Hematopoietic multipotent progenitor cell treated with erythropoietin and hydrocortisone succinate and interleukin-3 and kit ligand, for 4 days (in vitro differentiated cells): ENCODE measurements at places on chromosomes 13 and 19.

DNA sequence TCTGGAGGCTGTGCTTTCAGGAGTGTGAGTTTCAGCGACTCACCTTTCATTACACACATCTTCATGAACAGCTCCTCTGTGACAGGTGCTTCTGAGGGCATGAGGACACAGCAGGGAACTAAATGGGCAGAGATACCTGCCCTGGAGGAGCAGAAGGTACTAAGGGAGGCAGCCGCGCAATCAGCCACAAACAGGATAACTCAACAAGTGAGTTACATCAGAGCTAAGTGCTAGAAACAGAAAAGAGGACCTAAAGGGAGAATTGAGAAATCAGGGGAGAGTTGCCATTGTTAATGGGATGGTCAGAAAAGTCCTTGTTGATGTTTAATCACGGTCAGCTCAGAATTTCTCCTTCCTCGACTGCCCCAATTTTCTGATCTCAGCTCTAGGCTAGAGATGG lies 42.5 kb downstream of the SYDE1 start:
- DNase-seq = peak; percentile 32

- no peak for DNase-seq
These were observed 363.2 kb downstream of the DACH1 start for GRCh38 chr13:71503781-71504180.

- DNase-seq = peak; percentile 82
These were observed 2.4 kb downstream of the LIN7B start for GRCh38 chr19:49116544-49116943.

DNA sequence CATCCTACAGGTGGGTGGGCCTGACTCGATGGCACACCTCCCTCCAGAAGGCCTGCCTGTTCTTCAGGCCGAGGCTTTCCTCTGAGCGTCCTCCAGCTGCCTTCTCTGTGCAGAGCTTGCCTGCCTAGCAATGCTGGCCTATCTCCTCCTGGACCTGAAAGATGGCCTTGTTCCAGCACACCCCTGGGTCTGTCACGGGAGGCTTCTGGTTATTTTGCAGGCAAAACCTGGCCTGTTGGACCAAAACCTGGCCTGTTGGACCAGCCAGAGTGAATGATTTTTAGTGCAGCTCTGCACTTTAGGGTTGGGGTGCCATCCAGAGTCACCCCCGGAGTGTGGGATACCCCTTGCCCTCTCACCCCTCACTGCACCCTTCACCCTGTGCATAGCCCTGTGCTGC lies 128.4 kb downstream of the KATNAL1 start:
- no peak for DNase-seq

DNA sequence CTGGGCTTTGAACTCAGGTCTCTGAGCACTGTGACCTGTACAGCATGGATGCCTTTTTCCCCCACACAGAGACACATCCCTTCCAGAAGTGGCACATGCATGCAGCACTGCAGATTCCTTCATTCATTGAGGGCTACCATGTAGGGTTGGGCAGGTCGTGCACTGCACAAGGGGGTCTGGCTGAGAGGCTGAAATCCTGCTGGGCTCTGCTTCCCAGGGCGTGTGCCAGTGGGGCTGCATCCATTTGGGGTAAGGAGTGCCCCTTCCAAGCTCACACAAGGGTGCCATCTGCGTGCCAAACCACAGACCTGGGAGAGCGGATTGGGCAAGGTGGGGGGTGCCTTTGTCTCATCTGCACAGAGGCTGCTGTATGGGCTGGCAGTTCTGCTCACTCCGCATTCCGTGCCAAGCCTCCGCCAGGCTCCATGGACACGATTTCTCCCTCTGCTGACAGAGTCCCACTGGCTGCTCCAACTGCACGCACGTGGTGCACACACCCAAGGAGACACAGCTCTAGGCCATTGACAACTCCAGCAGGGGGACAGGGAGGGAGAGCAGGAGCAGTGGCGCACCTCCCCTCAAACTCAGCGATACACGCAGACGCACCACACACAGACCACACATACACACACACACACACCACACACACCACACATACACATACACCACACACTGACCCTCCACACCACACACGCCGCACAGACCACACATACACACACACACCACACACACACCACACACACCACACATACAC lies 4.5 kb upstream of the SHISA7 start:
- peak; percentile 83 for DNase-seq
